NCI-H1048 (cell line): ENCODE measurements at places on chromosomes 3 and 15.

DNA sequence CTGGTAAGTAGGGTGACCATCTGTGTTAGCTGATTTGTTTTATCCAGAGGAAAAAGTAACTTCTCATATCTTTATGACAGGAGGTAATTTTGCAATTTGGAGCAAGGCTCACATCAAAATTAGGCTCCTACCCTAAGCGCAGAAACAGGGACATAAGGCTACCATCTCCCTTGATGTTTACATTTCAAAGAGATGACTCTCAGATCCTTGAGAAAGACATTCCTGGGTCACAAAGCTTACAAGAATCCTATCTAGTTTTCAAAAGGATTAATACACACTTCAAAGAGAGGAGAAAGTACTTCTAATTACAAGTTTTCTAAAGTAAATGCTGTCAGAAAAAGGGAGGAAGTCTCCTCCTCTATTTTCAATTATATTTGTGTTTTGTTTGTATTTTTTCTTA, 7.0 kb downstream of the ZPLD1 start:
- DNase-seq = no peak

DNA sequence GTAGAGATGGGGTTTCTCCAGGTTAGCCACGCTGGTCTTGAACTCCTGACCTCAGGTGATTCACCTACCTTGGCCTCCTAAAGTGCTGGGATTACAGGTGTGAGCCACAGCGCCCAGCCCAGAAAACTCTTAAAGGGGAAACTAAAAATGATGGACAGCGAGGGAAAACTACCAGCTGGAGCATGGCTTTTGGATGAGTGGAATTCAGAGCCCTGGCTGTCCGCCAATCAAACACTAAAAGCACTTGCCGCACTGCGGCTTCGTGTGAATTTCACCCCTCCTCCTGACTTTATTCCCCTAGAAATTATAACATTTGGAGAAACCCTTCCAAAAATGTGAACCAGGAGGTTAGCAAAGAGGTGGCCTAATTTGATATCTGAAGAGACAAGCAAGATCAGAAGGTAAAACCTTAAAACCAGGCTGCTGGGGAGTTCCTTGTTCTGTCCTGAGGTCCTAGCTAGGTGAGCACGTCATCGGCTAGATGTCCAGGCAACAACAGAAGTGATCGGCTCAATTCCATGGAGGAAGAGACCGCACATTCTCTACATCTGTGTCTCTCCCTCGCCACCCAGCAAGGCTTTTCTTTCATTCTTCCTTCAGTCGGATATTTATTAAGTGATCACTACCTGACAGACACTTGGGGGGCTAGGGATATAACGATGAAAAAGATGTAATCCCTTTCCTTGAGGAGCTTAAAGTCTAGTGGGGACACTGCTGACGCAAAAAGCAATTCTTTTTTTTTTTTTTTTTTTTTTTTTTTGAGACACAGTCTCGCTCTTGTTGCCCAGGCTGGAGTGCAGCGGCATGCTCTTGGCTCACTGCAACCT, 1.7 kb downstream of the TM4SF19 start:
- no peak for DNase-seq

- DNase-seq = no peak
Measured at GRCh38 chr3:45986303-45986982, 9.2 kb downstream of the FYCO1 start.

DNA sequence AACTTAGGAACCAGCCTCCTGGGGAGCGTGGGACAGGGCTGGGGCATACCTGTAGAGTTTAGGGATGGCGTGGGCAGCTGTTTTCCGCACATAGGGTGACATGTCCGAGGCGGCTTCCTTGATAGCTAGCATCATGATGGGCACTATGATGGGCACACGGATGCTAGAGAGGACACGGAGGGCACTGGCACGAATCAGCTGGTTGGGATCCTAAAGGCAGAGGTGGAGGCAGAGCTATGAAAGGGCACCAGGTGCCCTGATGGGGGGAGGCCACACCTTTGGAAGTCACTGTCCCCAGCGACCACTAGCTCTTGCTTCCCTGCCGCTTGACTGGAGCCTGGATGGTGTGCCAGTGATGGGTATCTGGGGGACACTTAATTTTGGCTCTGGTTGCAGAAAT, 28.3 kb downstream of the AP3B2 start:
- DNase-seq = no peak

- DNase-seq = no peak
Measured at GRCh38 chr15:86834115-86834863, 754.6 kb downstream of the AGBL1 start.

DNA sequence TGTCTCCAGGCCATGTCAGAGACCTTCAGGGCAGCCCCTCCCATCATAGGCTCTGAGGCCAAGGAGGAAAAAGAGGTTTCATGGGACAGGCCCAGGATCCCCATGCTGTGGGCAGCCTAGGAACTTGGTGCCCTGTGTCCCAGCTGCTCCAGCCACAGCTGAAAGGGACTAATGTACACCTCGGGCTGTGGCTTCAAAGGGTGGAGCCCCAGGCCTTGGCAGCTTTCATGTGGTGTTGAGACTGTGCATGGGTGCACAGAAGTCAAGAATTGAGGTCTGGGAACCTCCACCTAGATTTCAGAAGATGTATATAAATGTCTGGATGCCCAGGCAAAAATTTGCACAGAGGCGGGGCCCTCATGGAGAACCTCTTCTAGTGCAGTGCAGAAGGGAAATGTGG, 6.6 kb upstream of the SSR3 start:
- DNase-seq = no peak

GRCh38 chr15:34837246-34838016, 42.1 kb upstream of the ACTC1 start:
- DNase-seq = no peak

DNA sequence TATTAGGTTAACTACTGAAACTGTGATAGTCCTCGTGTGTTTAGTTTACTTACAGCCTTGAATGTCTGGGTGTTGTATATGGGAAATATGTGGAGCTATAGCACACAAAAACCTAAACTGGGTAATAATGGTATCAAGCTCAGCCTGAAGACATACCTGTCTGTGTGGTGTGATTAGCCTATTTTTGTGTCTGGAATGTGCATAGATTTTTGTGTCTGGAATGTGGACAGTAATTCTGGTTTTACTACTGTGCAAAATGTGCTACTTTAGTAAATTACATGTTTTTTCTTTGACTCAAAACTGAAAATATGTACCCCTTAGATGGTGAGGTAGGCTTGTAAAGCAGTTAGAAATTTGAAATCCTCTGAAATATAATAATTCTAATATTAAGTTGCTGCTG, 43.5 kb downstream of the CHD2 start:
- no peak for DNase-seq

- DNase-seq = no peak
Measured at GRCh38 chr3:110384601-110385000, 687.0 kb upstream of the NECTIN3 start.

GRCh38 chr3:65971293-65972252, 67.1 kb downstream of the MAGI1 start:
- no peak for DNase-seq

DNA sequence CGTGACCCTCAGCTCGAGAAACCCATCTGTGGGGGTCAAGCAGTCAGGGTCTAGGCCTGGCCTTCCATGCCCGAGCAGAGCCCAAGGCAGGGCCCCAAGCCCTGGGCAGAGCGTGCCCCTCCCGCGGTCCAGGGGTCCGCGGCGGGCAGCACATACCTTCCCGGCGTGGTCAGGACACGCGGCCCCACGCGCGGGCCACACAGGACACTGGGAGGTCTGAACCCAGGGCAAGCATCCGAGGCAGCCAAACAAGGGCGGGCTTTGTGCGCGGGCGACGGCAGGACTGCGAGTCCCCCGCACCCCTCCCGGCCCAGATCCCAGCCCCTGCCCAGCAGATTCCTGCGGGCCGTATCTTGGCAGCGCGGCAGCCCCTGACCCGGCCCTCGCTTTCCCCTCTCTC, 61.6 kb upstream of the ACAN start:
- no peak for DNase-seq

DNA sequence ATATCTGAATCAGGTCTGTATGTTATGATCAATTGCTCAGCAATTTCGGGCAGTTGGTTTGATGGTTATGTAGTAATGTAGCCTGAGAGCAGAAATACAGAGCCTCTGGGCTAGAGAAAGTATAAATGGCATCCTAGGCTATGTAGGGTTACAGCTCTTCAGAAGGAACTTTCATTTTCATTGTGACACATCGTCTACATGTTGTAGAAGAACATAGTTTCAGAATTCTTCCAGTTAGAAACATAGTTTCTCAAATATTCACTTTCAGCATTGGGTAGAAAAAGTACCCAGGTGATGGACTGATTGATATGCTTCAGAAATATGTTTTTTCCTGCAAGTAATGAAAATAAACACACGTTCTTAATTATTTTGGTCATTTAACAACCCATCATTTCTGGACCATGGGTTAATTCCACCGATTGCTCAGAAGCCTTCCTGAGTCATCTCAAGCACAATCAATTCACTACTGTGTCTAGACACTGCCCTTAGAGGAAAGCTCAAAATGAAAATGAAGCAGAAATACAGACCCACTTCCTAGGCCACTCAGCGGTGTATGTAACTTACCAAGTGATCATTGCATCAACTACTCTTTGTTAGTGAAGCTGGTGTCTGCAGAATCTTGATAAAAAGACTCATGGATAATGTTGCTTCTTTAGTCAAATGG, 88.8 kb upstream of the TSEN2 start:
- DNase-seq = no peak

DNA sequence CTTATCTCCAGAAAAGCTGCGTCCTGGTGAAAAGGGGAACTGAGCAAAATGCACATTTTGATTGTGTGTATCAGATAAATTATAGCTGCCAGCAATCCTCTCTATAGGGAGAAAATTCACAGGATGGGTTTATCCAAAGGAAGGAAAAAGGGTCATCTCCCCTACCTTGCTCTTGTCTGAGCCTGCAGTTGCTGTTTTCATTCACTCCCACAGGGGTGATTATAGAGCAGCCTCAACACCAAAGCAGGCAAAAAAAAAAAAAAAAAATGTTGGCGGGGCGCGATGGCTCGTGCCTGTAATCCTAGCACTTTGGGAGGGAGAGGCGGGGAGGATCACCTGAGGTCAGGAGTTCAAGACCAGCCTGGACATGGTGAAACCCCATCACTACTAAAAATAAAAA, 333.7 kb downstream of the ROBO2 start:
- DNase-seq = no peak

GRCh38 chr15:95261546-95261945, 1030.2 kb downstream of the MCTP2 start:
- DNase-seq = no peak

GRCh38 chr3:20185331-20185678, 701 bp downstream of the SGO1 start:
- DNase-seq = no peak

DNA sequence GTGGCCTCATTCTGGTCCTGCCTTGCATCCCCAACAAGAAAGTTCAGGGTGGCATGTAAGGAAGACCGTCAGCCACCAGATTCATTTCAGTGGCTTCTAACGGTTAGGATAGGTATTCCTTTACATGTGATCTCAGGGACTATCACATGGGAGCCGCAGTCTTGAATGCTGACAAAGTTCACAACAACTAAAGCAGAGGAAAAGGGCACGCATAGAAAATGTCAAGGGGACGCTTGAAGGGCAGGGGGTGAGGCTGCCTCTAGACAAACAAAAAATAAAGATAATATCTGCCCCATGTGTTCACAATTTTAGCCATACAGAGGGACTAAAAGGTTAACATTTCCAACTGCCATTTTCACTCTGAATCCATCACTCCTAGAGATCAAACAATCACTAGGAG, 31.9 kb upstream of the ARL8B start:
- no peak for DNase-seq

DNA sequence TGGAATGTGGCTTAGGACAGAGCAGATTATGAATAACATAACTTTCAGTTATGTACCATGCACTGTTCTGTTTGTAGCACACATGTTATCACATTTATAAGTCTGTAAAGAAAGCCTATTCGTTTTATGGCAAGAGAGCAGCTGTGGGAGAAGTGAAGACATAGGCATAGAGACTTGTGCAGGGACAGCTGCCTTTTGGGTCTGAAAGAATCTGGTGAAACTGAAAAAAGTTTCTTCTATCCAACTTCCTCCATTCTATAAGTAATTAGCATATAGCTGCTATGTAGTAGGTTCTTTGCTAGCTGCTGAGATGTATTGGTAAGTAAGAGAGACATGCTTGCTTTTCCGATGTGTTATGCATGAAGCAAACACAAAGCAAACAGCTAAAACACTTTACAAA, 1095.4 kb upstream of the CADM2 start:
- no peak for DNase-seq

DNA sequence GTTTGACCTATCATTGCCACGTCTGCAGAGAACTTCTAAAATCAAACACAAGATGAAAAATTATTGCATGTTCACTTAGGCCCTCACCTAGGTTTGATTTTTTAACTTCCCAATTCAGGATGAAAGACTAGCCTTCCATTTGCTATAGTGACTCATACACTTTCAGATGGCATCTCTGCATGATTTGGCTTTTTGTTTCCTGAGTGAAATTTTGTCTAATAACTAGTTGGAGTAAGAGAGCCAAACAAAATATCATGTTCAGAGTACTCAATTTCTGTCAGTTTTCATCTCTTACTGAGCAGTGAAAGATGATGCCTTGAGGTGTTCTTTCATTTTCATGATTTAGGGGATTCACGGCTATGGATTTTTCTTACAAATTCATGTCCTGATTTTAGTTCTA, 122.9 kb downstream of the NSUN3 start:
- no peak for DNase-seq

DNA sequence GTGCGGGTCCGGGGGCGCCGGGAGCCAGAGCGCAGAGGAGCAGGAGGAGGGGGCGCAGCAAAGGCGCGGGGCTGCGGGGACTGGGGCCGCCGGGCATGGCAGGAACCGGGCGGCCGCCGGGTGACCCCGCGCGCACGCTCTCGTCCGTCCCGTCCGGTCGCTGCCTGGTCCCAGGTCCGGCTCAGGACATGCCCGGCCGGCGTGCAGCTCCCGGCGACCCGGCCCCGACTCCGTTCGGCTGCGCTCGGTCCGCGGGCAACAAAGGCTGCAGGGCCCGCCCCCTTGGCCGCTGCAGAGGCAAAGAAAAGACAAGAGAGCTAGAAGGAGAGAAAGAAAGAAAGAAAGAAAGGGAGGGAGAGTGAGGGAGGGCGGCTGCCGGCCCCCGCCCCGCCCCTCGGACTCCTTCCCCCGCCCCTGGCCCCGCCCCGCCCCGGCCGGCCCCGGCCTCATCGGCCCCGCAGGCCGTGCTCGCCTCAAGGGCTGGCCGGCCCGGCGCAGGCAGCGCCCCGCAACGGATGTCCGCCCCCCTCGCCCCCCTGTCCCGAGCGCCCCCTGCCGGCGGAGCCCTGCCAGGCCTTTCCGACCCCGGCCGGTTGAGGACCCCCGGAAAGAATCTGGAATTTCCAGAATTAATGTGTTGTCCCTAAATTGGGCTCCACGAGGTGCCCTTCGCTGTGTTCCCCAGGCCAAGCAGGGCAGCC, at the start of gene ADAMTS7:
TSS of gene ADAMTS7 (minus strand) at position 341 of the 701 bp plus-strand sequence. CDS start at position 97, 244 bp downstream.
- DNase-seq = peak; percentile 29

GRCh38 chr3:149414557-149415231, 37.2 kb upstream of the TM4SF1 start:
- DNase-seq = no peak

- no peak for DNase-seq
Measured at GRCh38 chr15:64566102-64566501, 105.7 kb downstream of the ZNF609 start.

DNA sequence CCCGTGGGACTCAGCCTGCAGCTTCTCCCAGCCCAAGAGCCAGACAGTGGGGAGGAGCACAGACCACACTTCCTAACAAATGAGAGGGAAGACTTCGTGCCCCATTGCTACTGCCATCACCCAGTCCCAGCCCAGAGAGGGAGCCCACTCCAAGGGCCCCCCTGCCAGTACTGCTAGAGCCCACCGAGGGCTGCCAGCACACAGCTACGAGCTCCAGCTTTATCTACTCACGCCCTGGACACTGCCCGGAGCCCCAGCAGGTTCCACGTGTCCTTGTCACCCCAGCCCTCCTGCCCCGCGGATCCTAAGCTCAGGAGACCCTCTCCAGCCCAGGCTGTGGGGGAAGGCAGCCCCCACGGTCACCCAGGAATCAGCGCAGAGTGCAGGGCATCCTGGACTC, 1.9 kb downstream of the GOLGA8A start:
- DNase-seq = no peak
